Kasumi-1 (cell line): ENCODE measurements at places on chromosomes 2 and 18.

GRCh38 chr2:12456293-12457106, 260.2 kb upstream of the TRIB2 start:
- peak; percentile 98 for DNase-seq

GRCh38 chr2:208370881-208371633, 35.5 kb upstream of the PTH2R start:
- DNase-seq = no peak

GRCh38 chr2:120785228-120785966, 49.7 kb downstream of the GLI2 start:
- DNase-seq = no peak

DNA sequence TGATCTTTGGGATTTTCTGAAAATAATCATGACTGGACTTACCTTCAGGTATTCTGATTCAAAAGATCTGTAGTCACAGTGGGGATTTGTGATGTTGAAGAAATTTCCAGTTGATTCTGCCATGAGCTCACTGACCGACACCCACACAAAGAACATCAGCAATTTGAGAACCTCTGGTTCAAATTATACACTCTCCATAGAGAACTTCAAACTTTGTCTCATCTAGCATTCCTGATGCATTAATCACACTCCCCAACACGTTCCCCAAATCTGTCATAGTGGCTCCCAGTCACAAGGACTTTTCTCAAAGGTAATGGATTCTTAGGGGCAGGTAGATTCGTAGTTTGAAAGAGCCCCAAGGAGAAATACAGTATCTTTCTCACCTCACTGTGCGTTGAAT, 584.3 kb downstream of the FBXO15 start:
- no peak for DNase-seq

- DNase-seq = no peak
These were observed 250.2 kb downstream of the LPIN1 start for GRCh38 chr2:11996618-11997017.

GRCh38 chr2:9112079-9112721, 94.4 kb upstream of the ASAP2 start:
- DNase-seq = no peak

GRCh38 chr2:239948100-239948881, 76.9 kb downstream of the NDUFA10 start:
- DNase-seq = no peak

DNA sequence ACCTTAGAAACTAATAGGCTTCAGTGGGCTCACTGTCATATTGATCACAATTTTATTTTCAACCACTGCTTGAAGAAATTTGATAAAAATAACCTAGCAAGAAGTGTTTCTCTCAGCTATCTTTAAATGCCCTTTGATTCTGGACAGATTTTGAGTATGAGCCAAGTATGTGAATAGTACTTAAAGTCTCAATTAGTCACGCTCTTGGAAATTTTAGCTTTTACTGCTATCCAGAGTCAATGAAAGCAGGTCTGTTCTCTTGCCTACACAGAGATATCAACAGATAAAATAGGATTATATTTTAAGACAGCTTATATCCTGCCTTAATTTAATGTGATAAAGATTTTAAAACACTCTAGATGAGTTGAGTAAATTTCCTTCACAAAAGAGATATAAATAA, 337.3 kb downstream of the CBLN2 start:
- no peak for DNase-seq

GRCh38 chr2:222753251-222753824, 81.9 kb downstream of the MOGAT1 start:
- DNase-seq = no peak

- no peak for DNase-seq
These were observed 18.1 kb downstream of the SULT1C3 start for GRCh38 chr2:108257757-108258331.

DNA sequence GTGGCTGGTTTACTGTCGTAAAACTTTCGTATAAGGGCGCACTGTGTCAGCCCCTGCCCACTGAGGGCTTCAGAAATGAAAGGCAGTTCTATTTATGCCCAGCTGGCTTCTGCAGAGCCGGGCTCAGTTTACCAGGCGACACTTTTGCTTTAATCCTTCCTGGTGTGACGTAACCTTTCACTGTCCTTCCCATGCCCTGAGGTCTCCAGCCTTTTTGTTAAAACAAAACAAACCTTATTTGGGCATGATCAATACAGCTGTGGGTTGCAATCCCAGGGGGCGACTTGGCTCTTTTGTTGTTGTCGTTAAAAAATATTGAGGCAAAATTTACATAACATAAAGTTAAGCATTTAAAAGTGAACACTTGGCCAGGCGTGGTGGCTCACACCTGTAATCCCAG, 85.3 kb downstream of the AGAP1 start:
- DNase-seq = no peak

- no peak for DNase-seq
These were observed 6.1 kb downstream of the AGXT start for GRCh38 chr2:240874715-240875227.

- no peak for DNase-seq
These were observed 77.6 kb upstream of the POMC start for GRCh38 chr2:25246001-25246400.
